ENCODE measurements at places on chromosomes 3 and 15.

GRCh38 chr15:56056626-56057025 lies 63.2 kb upstream of the NEDD4 start:
- DNase-seq: no peak

- no peak for DNase-seq
These were observed 99.7 kb downstream of the NAALADL2 start for GRCh38 chr3:174958671-174959328.

DNA sequence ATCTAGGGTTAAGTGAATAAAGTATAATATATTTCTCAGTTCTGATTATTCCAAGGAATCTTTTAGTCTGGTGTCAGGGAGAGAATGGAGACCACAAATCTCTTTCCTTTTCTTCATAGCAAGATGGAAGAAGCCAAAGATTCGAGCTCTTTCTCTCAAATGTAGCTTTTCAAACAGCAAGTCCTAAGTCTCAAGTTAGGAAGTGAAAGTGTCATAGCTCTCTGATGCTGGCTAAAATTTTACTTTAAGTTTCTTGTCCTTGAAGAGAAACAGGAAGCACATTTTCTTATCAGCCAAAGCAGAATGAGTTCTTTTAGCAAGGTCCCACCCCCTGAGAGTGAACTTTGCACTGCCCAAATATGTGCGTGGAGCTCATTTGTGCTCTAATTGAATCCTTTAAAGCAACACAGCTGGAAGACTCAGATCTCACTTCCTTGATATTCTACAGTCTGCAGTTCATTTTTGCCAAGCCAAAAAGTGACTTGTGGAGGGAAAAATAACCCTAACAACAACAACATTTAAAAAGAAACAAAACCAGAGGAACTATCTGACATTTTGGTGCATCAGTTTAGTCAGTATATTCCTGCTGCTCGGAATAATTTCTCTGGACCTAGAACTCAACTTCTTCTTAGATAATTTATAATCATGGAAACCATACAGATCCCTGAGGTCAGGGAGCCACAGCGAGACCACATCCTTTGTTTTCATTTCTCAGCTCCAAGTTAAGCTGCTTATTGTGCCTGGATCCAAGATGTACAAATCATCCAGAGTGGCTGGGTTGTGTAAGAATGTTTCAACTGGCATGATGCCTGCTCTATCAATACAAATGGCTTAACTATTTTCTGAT lies 238.7 kb upstream of the P2RY1 start:
- no peak for DNase-seq

- no peak for DNase-seq
These were observed 59.1 kb downstream of the TBC1D2B start for GRCh38 chr15:78018445-78018844.

- DNase-seq: no peak
These were observed 1.7 kb upstream of the IFT57 start for GRCh38 chr3:108223928-108224327.

- no peak for DNase-seq
These were observed 732.9 kb downstream of the VGLL3 start for GRCh38 chr3:86257955-86258641.

DNA sequence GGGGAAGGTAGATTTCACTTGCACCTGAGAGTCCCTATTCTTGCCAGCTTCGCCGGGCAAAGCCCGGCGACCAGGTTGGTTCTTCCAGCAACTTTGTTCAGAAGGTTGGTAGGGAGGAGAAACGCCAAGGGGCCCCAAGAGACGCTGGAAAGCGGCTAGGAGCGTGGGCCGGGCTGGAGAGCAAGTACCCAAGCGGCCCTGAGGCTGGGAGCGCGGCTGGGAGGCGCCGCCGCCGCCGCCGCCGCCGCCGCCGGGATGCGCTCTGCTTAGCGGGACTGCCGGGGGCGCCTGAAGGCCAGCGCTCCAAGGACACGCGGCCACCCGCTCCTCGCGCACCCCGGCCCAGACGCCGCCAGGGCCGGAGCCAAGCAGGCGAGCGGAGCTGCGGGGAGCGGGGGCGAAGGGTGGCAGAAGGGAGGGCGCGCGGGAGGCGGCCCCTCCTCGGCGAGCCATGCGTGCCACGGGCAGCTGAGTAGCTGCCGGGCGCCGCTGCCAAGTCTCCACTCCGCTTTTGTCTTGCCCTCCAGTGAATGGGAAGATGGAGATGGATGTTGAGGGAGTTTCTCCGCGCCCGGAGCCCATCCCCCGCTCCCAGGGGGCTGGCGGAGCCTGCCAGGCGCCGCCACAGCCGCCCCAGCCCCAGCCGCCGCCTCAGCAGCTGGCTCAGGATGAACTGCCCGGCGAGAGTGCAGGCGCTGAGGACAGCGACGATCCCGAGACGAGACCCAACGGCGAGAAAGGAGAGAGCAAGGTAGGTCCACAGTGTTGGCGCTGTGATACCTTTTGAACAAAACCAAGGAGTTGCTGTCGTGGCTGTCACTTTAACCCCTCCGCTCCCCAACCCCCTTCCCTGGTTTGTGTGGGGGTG lies 227.4 kb upstream of the AZI2 start:
- DNase-seq: peak; percentile 63

DNA sequence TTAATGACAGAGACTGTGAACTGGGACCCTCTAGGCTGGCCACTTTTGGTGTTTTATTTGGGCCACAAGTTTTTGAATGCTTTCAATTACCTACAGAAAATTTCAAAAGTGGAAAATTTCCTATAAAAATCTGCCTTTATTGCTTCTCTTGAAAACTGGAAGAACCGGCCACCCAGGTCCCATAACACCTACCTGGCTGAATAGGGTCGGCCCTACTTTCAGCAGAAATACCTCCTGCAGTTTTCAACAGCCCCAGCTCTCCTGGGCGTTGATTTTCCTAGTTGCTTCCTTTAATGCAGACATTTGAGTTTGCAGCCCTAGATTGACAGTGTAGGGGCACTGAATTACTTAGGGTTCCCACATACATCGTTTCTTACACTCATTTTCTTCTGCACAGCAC lies 719 bp upstream of the SRPRB start:
- no peak for DNase-seq

DNA sequence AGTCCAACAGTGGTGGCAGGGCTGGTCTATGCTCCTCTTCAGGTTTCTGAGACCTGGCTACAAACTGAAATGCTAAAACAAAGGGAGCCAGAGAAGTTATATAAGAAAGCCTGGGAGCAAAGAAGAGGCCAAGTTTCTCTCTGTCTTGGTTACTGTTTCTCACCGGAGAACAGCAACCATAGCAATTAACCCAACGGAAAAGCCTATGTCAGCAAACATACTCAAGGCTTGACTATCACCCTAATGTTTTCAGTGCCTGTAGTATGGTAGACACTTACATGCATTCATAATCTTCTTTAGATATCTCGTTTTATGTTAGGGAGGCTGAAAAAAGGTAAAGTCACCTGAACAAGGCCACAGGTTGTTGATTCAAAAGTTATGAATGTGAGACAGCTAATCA lies 86.3 kb upstream of the CLSTN2 start:
- no peak for DNase-seq

DNA sequence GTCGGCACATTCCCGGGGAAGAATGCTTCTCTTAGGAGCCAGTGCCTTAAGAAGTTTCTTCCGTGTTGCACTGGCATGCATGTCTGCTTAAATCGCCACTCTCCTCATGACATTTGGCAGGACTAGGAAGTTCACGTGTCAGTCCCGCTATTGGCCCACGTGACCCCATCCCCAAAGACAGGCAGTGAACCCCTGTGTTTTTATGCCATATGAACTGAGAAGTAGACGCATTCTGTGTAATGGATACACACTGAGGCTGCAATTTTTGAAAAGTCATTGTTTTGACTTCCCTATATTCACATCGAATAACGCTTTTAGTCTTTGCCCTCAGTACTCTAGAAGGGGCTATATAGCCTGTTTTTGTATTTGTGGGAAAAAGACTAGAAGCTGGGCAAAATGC lies 125.6 kb upstream of the TBL1XR1 start:
- no peak for DNase-seq

- no peak for DNase-seq
These were observed 25.3 kb downstream of the PLXNA1 start for GRCh38 chr3:127008236-127008635.

GRCh38 chr3:100089812-100090668 lies 24.3 kb downstream of the FILIP1L start:
- peak; percentile 53 for DNase-seq

- DNase-seq: no peak
These were observed 325.8 kb downstream of the KCNH8 start for GRCh38 chr3:19473971-19474580.

DNA sequence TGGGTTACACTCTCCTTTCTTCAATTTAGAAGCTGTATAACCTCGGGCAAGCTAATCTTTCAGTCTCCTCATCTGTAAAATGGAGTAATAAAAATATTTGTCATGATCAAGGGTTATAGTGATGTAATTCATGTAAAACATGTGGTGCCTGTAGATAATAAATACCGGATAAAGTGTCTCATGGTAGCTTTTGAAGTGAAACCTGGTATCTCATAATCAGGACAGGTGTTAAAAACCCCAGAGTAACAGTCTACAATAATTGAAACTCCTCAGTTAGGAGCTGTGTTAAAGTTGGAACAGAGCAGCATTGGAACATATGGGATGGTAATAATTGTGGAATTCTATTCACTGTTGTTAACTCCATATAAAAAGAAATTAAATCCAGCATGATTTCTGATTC lies 884 bp upstream of the KNL1 start:
- DNase-seq: no peak
